ENCODE measurements at places on chromosomes 12 and 14.
A peak's percentile ranks its signal among the peaks of the same experiment; 100 is the strongest.

- no peak for DNase-seq
These were observed 340.2 kb downstream of the DPF3 start for GRCh38 chr14:72553656-72554055.

DNA sequence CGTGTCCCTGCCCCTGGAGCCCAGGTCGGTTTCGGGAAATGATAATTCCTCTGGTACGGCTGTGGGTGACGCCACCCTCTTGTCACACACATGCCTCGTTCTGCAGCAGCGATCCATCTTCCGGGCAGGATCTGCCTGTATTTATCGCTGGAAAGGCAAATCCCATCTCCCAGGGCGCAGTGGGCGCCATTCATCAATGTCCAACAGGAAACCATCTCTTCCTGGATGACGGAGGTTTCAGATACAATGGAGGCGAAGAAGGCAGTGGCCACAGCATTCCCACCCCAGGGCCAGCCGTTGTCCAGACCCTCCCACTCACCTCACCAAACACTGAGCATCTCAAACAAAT, 74.2 kb downstream of the NOC4L start:
- no peak for DNase-seq

GRCh38 chr14:55451398-55451797, 11.0 kb upstream of the TBPL2 start:
- DNase-seq: peak; percentile 16

GRCh38 chr12:93642751-93643150, 34.4 kb upstream of the CRADD start:
- DNase-seq: no peak

DNA sequence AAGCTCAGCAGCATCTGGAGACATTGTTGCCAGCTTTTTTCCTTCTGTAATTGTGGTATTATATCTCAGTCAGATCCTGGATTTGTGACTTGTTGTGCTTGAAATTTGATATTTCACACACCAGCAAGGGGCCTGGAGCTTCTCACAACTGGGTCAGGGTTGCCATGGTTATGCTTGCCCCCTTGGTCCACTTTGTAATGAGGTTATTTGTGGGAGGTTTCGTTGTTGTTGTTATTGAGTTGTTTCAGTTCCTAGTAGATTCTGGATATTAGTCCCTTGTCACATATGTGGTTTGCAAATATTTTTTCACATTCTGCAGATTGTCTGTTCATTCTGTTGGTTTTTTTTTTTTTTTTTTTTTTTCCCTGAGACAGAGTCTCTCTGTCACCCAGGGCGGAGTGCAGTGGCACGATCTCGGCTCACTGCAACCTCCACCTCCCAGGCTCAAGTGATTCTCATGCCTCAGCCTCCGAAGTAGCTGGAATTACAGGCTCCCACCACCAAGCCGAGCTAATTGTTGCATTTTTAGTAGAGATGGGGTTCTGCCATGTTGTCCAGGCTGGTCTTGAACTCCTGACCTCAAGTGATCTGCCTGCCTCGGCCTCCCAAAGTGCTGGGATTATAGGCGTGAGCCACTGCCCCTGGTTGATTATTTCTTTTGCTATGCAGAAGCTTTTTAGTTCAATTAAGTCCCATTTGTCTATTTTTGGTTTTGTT, 80.6 kb upstream of the ETV6 start:
- no peak for DNase-seq

DNA sequence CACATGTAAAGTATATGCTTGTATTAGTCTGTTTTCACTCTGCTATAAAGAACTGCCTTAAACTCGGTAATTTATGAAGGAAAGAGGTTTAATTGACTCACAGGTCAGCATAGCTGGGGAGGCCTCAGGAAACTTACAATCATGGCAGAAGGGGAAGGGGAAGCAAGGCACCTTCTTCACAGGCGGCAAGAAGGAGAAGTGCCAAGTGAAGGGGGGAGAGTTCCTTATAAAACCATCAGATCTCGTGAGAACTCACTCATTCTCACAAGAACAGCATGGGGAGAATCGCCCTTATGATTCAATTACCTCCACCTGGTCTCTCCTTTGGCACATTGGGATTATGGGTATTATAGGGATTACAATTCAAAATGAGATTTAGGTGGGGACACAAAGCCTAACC, 229.5 kb upstream of the PLXNC1 start:
- DNase-seq: no peak

DNA sequence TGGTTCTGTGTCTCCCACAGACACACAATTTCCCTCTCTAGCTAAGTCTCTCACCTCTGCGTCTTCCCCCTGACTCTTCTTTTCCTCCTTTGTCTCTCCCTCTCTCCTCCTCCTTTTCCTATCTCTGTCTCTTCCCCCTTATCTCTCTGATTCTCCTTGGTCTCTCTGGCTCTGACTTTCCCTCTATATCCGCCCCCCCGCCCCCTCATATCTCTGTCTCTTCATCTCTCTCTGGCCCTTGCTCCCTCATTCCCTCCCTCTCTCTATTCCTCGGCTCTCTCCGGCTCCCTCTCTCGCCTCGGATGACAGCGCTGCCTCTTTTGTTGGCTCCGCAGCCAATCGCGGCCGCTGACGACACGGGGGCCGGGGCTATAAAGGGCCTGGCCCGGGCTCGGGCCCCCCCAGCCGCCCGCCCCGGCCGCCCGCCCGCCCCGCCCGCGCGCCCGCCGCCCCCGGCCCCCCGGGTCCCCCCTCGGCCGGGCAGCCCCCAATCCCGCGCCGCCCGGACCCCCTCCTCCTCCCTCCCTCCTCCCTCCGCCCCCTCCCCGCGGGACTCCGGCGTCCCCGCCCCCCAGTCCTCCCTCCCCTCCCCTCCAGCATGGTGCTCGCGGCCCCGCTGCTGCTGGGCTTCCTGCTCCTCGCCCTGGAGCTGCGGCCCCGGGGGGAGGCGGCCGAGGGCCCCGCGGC, at the start of gene GDF11:
Gene GDF11, plus strand, starts transcription at position 404 of the 687 bp plus-strand sequence. Its CDS starts 195 bp downstream, at position 599.
- peak; percentile 93 for DNase-seq

- peak; percentile 61 for DNase-seq
These were observed 31.8 kb upstream of the CLEC4E start for GRCh38 chr12:8572507-8572906.

- DNase-seq: no peak
These were observed 57.8 kb downstream of the CLMN start for GRCh38 chr14:95261616-95262510.

DNA sequence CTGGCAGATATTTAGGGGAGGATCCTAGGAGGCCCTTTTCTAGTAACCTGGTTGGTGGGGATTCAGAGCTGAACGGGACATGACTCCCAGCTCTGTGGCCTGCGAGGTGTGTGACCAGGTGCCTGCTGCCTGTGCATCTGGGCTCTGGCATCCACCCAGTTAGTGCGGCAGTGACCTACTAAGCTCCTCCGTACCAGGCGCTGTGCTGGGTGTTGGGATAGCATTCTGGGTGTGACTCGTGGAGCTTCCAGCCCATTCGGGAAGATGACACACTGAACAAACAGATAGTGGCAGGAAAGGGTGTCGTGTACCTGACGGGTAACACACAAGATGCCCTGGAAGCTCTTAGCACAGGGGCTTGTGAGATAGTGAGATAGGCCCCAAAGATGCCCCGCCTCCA, 80.9 kb downstream of the ACACB start:
- no peak for DNase-seq

GRCh38 chr12:122505419-122506051, 4.8 kb upstream of the ZCCHC8 start:
- peak; percentile 36 for DNase-seq

DNA sequence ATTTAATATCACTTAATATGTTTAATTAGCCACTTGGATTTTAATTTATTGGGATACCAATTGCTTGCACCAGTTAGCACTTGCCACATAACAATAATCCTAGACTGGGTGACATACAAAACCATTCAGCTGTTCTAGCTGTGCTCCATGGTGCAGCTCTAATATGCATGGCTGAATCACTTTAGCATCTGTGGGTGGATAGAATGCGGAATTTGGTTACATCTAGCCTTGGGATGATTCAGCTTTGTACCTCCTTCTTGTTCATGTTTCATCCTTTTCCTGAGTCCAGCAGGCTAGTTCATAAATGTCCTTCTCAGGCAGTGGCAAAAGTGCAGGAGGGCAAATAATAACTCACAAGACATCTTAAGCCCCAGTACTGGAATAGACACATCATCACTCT, 1263.0 kb downstream of the LRFN5 start:
- DNase-seq: no peak

GRCh38 chr14:93619176-93619793, 169.0 kb downstream of the PRIMA1 start:
- peak; percentile 72 for DNase-seq

- DNase-seq: no peak
These were observed 1.1 kb downstream of the KLHL28 start for GRCh38 chr14:44960646-44961045.

DNA sequence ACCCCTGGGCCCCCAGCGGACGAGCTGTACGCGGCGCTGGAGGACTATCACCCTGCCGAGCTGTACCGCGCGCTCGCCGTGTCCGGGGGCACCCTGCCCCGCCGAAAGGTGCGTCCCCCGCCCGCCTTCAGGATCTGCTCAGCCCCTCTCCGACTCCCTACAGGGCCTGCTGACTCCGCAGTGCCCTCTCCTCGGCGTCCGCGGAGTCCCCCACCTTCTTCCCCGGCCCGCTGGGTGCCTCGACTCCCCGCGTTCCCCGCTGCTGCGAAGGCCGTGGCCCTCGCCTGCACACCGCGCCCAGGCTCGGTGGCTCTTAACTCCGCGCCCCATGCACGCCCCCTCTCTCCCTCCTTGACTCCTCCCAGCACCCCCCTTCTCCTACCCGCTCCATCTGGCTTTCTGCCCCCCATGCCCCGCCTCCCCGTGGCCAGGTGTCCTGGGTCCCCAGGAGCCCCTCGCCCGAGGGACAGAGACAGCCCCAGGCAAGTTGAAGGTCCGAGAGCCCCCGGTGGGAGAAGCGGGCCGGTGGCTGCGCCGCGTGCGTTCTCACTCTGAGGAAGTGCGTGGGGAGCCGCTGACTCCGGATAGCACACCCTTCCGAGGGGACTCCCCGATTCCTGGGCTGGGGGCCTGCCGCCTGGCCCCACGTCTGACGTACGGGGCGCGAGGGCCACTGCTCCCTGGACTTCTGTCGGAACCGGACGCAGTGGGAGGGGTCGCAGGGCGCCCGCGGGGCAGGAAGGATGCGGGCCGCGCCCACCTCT, 594 bp downstream of the TAMALIN start:
- DNase-seq: peak; percentile 41

- peak; percentile 3 for DNase-seq
These were observed 269.8 kb downstream of the ATP23 start for GRCh38 chr12:58211211-58211610.

DNA sequence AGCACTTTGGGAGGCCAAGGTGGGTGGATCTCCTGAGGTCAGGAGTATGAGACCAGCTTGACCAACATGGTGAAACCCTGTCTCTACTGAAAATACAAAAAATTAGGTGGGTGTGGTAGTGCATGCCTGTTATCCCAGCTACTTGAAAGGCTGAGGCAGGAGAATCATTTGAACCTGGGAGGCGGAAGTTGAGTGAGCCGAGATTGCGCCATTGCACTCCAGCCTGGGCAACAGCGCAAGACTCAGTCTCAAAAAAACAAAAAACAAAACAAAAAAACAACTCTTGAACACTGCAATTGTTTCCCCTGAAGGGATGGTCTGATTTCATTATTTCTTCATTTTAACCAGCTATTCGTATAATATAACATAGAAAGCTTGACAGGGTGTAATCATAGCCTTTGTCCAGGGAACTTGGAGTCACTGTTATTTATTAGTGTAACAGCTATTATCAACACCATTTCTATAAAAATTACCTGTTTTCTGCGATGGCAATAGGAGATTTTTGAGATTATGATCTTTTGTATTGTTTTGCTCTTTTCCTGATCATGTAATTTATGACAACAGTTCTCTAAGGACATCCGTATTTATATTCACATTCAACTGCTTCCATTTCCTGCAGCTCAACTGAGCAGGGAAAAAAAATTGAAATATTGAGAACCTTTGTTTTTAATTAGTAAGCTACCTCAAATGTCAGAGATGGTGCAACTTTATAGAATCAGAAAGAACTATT, 94.7 kb downstream of the DIP2B start:
- DNase-seq: no peak

GRCh38 chr14:23344481-23344880, 8.2 kb downstream of the SLC22A17 start:
- DNase-seq: no peak

GRCh38 chr14:54366736-54367735, 29.8 kb upstream of the CDKN3 start:
- DNase-seq: peak; percentile 85

DNA sequence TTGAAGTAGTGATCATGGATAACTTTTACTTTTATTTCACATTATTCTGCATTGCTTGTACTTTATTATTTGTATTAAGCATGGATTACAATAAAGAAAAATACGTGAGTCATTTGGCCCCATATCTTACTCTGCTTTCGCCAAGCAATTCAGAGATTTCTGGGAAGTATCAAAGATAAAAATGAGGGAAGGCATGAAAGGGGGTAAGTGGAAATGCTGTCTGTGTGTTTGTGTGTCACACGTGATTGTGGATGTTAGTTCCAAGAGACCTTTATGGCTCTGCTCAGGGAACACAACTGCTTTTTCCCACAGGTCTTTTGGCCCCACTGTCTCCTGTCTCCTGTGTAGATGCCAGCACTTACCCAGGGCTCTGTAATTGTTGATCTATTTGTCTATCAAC, 10.5 kb downstream of the NID2 start:
- DNase-seq: no peak

DNA sequence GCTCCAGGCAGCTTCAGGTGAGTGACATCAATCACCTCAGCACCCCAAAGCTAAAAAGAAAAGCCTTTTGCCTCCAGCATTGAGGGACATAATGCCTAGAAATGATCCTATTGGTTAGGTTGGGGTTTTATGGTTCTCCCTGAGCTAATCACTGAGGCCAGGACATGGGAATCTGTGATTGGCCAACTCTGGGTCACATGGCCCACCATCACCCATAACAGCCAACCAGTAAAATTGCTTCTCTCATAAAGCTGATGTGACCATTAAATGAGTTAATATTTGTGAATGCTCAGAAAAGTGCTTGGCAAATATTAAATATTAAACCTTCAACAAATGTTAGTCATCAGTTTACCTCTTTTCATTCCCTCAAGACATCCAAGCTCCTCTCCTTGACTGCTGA, 60.2 kb downstream of the TBX3 start:
- DNase-seq: no peak

DNA sequence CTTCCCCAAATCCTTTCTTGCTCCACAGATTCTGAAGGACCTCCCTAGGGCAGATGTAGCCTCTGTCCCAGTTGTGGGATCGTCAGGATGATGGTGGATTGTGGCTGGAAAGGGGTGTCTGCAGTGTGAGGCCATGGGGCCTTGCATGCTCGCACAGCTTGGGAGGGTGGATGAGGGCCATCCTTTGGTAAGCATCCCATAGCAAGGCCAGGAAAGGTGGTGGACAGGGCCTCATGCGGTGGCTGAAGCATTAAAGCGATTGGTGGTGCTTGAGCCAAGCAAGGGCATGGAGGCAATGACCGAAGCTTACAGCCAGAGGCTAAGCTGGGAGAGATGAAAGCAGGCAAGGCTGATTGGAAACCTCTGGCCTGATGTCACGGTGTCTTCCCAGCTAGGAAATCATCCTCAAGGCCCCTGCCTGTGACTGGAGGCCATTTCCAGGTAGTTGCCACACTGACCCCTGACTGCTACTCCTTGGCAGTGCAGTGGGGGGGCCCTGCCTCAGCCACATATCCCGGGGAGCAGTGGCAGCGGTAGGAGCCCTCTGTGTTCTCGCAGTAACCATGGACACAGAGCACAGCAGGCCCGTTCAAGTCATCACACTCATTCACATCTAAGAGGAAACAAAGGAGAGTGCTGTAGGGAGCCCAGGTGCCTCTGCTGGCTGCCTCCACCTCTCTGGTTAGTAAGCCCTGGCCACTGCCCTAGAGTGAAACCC, 7.0 kb downstream of the ISCA2 start:
- DNase-seq: no peak
